Central memory CD4-positive, alpha-beta T cell (primary cell): ENCODE measurements at places on chromosomes 1 and 21.
A peak's percentile ranks its signal among the peaks of the same experiment; 100 is the strongest.

- DNase-seq: no peak
Observed at GRCh38 chr1:4797016-4797410, 142.6 kb downstream of the AJAP1 start.

DNA sequence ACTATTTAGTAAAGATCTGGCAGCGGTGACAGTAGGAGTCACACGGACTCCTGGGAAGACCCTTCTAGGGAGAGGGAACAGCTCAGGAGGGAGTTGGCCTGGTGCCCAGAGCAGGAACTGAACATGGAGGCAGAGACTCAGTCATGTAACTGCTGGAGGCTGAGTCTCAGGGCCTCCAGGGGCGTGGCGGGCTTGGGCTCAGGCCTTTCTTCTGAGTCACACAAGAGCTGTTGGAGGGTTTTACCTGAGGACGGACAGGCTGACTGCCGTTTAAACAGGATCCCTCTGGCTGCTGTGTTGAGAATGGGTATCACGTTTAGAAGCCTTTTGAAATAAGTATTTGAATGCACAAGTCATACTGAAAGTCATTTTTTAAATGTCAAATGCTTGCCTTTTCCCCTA, 7.2 kb upstream of the ETS2 start:
- no peak for DNase-seq

DNA sequence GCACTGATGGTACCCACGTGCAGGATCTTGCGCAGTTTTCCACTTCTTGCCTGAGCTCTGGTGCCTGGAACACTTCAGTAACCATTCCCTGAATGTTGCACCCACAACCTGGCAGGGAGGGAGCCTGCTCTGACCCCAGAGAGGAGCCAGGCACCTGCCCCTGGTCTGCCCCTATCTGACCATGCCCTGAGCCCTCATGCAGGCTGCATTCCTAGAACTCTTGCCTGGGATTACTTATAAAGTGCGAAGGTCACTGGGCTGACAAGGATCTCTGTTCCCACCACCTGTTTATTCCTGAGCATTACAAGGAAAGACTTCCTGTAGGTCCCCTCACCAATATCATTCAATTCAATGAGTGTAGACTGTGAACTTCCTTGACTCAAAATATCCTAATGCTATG, 191.9 kb upstream of the FMN2 start:
- no peak for DNase-seq

- DNase-seq: no peak
Observed at GRCh38 chr21:42997053-42997452, 22.7 kb downstream of the PKNOX1 start.

GRCh38 chr1:3321559-3322449, 132.7 kb upstream of the ARHGEF16 start:
- DNase-seq: no peak

DNA sequence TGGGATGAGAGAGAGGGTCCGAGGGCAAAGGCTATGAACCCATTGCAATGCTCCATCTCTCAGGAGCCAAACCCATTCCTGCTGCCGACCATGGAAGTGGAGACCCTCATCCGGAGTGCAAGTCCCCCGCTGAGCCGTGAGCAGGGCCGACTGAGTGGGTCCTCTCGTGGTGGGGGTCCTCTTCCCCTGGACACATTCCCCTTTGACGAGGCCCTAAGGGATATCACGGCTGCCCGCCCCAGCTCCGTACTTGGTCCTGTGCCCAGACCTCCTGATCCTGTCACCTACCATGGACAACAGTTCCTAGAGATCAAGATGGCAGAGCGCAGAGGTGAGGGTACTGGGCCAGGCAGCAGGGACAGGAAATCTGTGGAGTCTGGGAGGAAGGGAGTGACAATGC, 11.0 kb downstream of the HYI start:
- DNase-seq: no peak

DNA sequence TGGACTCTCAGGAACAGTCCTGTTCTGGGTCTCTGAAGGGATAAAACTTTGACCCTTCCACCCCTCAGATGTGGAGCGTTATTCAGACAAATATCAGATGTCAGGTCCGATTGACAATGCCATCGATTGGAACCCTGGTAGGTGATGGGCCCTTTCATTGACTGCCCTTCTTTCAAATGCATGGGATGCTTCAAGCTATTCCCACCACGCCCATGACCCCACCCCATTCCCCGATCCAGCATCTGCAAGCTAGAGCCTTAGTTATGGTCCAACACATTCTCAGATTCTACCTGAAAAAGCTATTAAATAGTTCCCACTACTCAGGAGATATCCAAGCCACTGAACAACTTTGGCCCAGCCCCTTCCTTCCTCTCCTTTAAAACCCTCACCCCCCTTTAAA, 12.5 kb downstream of the POLR3GL start:
- DNase-seq: no peak

GRCh38 chr1:174157157-174157806, 2.0 kb upstream of the RABGAP1L start:
- DNase-seq: no peak

GRCh38 chr1:95384567-95384966, 150.6 kb downstream of the RWDD3 start:
- DNase-seq: no peak

DNA sequence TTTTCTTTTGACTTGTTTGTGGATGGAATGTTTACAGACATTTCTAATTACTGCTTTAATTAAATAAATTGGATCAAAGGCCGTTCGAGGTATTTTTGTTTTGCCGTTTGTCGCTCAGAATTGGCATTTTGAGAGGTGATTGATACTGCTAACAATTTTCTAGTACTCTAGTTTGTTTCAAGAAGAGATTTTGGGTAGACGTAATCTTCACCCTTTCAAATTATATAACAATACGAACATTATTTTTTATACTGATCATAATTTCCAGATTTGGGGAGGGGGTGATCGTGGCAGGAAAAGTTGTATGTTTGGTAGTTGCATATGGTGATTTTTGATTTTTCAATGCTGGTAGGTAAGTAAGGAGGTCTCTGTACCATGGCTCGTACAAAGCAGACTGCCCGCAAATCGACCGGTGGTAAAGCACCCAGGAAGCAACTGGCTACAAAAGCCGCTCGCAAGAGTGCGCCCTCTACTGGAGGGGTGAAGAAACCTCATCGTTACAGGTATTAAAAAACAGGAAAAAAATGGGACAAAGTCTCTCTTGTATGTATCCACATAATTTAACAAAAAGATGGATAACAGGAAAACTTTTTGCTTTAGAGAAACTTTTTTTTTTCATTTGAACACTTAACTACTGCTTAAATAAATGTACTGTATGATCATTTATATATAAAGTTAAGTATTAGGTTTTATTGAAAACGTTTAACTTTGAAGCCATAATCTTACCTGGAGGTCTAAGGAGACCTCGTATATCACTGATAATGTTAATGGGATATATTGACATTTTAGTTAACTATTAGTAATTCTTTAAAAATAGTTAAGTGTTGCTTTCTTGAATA, 1.7 kb downstream of the H3-3A start:
- peak; percentile 50 for DNase-seq
